T follicular helper cell (primary cell): ENCODE measurements at places on chromosomes 7 and 10.

DNA sequence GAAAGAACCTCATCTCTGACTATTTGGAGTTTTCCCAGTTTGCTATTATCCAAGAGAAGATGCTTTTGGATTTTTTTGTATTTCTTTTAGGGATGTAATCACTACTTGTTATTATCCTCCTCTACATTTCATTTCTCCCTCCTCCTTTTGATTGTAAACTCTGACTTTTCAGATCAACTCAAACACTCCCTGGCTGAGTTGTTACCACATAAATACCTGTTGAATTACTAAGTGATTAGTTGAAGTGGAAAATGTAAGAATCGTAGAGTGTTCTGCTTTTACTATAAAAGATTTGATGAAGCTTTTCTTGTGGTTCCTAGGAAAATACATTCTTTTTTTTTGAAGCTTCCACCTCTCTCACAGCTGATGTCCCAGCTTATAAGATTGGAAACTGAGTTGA, 164.1 kb upstream of the C1GALT1 start:
- DNase-seq: no peak

- no peak for DNase-seq
These were observed 60.2 kb upstream of the DDC start for GRCh38 chr7:50625360-50625759.

- DNase-seq: no peak
These were observed 39.1 kb downstream of the CPXM2 start for GRCh38 chr10:123852411-123852951.

DNA sequence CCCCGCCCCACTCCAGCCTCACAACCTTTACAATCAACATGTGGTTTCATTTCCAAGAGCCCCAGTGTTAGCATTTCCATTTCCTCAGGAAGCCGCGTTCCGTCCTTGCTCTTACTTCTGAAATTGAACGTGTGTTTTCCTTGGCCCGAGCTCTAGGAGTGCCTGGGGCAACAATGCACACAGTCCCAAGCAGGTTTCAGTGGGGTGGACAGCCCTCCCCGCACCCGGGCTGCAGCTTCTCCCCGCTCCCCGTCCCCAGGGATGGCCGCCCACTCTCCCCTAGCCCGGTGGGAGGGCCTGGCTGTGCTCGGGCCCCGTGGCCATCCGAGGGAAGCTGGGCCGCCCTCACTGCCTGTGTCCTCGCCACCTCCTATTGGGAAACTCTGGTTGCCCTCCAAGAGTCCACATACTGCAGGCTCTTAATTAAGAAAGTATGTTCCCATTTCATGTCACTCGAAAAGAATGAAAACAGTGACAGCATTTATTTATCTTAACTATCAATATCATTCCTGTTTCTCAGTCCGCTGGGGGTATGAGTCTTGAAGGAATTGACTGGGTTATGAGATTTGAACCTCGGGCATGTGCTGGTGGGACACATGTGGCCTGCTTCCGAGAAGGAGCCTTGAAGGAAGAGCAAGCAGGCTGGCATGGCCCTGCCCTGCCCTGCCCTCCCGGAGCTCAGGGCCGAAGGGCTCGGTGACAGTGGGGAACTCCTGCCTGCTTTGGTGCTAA, 163.8 kb downstream of the GRK5 start:
- no peak for DNase-seq

GRCh38 chr7:128838981-128839731, 8.9 kb downstream of the FLNC start:
- no peak for DNase-seq

DNA sequence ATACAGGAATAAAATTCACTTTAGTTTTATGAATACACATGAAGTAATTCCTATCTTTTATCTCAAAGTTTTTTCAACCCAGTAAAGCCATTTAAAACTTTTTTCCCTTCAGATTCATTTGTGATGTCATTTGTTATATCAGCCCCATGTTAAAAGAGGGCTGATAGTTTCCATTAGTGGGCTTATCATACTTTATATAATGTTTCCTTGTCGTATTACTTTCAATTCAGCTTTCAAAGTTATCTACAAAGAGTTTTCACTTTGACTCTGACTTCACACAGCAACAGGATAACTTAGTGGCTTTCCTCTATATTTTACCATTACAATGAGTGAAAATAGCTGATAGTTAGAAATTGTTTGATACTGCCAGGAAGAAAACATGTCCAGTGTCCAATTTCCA, 484.8 kb downstream of the SUGCT start:
- no peak for DNase-seq

- DNase-seq: no peak
These were observed 483.0 kb downstream of the MAGI2 start for GRCh38 chr7:78970440-78970916.

- DNase-seq: no peak
These were observed 79.1 kb downstream of the USP6NL start for GRCh38 chr10:11532306-11532705.

- DNase-seq: no peak
These were observed 15.7 kb downstream of the KDM7A start for GRCh38 chr7:140161047-140161446.

- no peak for DNase-seq
These were observed 17.3 kb upstream of the BLOC1S2 start for GRCh38 chr10:100303724-100304319.

DNA sequence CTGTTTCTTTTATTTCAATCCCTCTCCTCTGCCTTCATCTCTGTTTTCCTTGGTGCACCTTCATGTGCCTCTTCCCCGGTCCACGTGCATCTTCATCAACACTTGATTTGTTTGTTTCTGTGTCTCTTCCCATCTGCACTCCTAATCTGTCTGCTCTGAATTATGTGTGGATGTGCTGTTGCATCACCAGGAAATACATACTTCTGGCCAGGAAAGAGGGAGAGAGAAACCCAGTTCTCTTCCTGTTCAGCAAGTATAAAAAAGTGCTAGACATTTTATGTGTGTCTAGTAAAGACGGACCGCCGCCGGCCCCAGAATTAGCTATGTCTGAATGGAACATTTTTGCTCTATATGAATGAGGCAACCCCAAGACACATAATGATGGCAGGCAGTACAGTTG, 93.8 kb downstream of the CALD1 start:
- no peak for DNase-seq

GRCh38 chr10:133242611-133243356, 5.1 kb downstream of the VENTX start:
- DNase-seq: no peak

DNA sequence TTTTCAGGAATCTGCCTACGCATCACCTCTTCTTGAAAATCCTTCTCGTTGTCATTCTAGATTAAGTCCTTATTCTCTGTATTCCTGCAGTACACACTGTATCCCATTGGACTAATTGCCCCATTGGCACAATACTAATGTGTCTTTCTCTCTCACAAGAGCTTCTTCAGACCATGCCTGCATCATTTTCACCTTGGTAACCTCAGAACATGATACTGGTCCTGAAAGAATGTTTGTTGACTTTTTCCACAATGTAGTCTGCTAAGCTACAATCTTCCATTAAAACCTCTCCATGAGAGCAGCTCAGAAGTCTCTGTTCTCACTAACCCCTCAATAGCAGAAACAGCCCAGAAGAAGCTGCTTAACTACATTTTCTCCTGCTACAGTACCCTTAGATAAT, 270.7 kb downstream of the PCDH15 start:
- DNase-seq: no peak

- no peak for DNase-seq
These were observed at the start of gene CD36 for GRCh38 chr7:80637911-80638765. CD36 (plus strand) TSS chr7:80638642; CDS start chr7:80646741, 8,099 bp downstream.

DNA sequence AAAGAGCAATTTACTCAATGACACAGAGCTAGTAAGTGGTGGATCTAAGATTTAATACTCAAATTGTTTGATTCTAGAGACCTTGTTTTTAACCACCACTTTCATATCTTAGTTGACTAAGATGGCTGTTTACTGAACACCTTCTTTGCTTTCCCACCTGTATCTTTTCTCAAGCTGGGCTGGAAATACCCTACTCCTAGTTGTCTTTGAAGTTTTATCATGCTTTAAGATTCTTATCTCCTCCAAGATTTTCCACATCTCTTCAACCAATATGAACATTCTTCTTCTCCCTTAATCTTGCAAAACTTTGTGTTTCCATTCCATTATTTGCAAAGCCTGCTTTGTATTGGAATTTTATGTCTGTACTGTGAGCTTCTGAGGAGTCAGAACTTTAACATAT, 157.9 kb downstream of the NXPH1 start:
- DNase-seq: no peak

DNA sequence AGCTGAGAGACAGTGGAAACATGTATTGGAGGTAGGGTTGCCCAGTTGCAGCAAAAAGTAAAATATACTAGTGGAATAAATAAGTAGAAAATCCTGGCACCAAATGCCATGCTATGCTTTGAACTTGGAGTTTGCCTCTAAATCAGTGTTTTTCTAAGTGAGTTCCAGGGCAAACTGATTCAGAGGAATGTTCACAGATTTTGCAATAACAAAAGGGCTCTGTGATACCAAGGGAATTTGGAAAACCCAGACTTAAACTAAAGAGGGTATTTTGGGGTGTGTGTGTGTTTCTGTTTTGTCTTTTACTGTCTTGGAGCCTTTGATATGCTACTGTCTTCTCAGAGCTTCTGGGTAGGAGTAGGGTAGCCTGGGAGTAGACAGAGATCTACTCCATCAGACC, 39.9 kb downstream of the SLC26A4 start:
- DNase-seq: no peak

DNA sequence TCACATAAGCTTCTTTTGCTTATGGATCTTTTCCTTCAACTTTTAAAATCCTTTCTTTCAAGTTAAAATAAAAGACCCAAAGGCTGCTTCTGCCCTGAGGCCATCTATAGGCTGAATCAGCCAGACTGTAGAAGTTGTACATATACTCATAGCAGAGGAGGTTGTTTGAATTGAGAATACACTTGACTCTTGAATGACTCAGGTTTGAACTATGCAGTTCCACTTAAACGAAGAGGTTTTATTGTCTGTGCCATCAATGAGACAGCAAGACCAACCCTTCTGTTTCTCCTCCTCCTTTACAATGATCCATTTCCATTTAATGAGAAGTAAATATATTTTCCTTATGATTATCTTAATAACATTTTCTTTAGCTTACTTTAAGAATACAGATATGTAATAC, 5.8 kb downstream of the ZNF365 start:
- no peak for DNase-seq

DNA sequence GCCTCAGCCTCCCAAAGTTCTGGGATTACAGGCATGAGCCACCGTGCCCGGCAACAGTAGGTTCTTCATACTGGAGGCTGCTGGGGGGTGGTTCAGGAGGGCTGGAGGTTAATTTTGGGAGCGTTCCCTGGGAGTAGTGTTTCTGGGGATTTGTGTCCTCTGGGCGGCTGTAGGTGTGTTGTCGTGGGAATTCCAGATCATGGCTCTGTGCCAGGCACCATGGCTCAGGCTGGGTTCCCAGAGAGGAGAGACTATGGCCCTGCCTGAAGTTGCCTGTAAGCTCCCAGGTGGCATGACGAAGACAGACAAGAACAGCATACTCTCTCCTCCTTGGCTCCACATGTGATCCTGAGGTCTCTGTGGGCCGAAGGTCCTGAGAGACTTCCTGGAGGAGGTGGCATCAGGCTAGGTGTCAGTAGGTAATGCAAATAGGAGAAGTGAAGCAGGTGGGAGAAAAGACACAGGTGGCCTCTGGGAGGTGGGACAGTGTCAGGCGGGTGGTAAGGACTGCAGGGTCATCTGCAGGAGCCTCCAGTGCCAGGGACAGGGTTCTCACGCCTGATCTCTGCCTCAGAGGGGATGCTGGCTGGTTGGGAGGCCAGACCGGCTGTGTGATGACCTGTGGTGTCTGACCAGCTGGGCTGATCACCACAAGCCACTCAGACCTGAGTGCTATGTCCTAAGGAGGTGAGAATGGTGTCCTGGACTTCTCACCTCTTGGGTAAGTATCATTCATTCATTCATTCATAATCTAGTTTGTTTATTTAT, 18.7 kb downstream of the CLIP2 start:
- no peak for DNase-seq

DNA sequence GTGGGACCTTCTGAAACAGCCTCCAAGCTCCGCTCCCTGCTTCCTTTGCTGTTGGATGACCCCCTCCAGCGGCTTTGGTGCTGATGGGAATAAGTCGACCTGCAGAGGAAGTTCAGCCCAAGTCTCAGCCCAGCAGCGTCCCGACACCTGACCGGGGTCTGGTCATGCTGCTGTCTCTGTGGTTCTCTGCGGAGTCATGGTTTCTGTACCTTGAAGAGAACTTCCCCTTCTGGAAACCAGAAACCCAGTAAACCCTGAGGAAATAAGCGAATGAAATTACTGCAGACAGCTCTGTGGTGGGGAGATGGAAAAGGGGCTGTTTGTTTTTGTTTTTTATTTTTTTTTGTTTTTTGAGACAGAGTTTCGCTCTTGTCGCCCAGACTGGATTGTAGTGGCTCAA, 18.3 kb upstream of the ZNF12 start:
- DNase-seq: no peak

- DNase-seq: no peak
These were observed 78.6 kb downstream of the ARL5B start for GRCh38 chr10:18737841-18738240.

DNA sequence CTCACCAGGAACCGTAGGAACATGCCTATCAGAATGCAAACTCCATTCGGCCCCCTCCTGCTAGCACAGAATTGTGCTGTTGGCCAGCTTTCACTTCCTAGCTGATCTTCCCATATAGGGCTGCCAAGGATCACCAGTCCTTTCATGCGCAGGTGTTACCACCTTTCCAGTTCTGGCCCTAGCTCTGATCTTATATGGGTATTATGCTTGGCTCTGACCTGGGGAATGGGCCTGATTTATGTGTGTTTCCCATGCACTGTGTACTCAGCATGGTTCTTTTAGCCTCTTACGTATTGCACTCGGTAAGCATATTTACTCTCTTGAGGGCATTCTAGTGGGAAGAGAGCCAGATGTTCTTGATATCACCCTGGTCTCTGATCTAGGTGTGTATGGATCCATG, 11.1 kb downstream of the SLC35G1 start:
- DNase-seq: no peak

- no peak for DNase-seq
These were observed 27.9 kb upstream of the CUL1 start for GRCh38 chr7:148670807-148671206.

GRCh38 chr10:63630931-63631680, 109.9 kb downstream of the REEP3 start:
- DNase-seq: no peak

- DNase-seq: no peak
These were observed 27.4 kb upstream of the GDI2 start for GRCh38 chr10:5840314-5841307.

- DNase-seq: no peak
These were observed at the start of gene DOCK1 for GRCh38 chr10:126904818-126905701. DOCK1 (plus strand) TSS chr10:126905428; CDS start chr10:126905518, 90 bp downstream.

GRCh38 chr7:26425655-26426054, 134.0 kb downstream of the SNX10 start:
- DNase-seq: no peak

- no peak for DNase-seq
These were observed 14.4 kb downstream of the POT1 start for GRCh38 chr7:124915242-124915641.

- no peak for DNase-seq
These were observed 7.1 kb upstream of the SEMA3E start for GRCh38 chr7:83655951-83656556.

- no peak for DNase-seq
These were observed 121.0 kb downstream of the NEURL1 start for GRCh38 chr10:103614306-103615158.

- DNase-seq: no peak
These were observed 297.9 kb upstream of the FZD1 start for GRCh38 chr7:90966346-90966745.
